Fibroblast of the conjunctiva (primary cell): ENCODE measurements at places on chromosomes 11 and 22.
A peak's percentile ranks its signal among the peaks of the same experiment; 100 is the strongest.

DNA sequence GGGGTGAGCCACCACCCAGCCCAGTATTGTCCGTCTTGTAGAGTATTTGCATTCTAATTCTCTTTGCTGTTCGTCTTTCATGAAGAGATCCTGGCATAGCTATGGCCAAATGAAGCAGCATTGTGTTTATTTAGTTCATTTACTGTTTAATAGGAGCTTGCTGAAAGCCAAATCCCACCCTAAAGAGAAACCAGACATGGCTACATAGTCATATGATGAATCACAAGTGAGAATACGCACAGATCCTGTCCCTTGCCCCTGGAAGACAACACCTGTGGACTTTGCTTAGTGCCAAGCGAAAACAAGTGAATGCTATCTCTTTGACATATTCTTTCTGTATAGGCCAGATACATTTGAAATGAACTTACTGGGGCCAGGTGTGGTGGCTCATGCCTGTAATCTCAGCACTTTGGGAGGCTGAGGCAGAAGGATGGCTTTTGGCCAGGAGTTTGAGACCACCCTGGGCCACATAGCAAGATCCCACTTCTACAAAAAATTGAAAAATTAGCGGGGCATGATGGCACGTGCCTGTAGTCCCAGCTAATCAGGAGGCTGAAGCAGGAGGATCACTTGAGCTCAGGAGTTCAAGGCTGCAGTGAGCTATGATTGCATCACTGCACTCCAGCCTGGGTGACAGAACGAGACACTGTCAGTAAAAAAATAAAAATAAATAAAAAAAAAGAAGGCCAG is 5.1 kb upstream of the ARFGAP3 start:
- DNase-seq = no peak

- DNase-seq = no peak
Observed at GRCh38 chr11:64266339-64266738, 15.0 kb downstream of the PLCB3 start.

- DNase-seq = no peak
Observed at GRCh38 chr11:27860811-27861210, 160.6 kb upstream of the BDNF start.

DNA sequence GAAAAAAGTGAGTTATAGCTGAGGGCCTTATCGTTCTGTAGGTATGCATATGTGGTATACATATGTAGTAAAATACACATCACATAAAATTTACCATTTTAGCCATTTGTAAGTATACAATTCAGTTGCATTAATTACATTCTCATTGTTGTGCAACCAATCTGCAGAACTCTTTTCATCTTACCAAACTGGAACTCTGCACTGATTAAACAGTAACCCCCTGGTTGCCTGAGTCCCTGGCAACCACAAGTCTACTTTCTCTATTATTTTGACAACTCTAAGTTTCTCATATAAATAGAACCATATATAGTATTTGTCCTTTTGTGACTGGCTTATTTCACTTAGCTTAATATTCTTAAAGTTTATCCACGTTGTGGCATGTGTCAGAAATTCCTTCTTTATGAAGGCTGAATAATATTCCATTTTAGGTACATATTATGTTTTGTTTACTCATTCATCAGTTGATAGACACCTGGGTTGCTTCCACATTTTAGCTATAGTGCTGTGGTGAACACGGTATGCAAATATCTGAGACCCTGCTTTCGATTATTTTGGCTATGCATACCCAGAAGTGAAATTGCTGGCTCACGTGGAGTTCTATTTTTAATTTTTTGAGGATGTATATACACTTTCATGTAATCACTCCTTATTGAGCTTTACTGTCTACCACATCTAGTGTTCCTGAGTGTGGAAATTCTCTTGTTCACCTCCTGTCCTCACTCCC is 1.6 kb upstream of the DDX10 start:
- no peak for DNase-seq

DNA sequence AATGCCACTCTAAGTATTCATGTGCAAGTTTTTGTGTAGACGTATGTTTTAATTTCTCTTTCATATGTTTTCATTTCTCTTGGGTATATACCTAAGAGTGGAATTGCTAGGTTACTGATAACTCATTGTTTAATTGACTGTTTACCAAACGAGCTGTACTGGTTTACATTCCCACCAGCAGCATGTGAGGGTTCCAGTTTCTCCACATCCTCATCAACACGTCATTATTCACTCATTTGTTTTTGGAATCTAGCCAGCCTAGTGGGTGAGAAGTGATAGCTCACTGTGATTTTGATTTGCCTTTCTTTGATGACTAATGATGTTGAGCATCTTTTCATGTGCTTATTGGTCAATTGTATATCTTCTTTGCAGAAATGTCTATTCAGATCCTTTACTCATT is 4.0 kb downstream of the ANKRD13D start:
- no peak for DNase-seq

GRCh38 chr11:1660111-1660867 is 30.7 kb downstream of the KRTAP5-5 start:
- DNase-seq = no peak

DNA sequence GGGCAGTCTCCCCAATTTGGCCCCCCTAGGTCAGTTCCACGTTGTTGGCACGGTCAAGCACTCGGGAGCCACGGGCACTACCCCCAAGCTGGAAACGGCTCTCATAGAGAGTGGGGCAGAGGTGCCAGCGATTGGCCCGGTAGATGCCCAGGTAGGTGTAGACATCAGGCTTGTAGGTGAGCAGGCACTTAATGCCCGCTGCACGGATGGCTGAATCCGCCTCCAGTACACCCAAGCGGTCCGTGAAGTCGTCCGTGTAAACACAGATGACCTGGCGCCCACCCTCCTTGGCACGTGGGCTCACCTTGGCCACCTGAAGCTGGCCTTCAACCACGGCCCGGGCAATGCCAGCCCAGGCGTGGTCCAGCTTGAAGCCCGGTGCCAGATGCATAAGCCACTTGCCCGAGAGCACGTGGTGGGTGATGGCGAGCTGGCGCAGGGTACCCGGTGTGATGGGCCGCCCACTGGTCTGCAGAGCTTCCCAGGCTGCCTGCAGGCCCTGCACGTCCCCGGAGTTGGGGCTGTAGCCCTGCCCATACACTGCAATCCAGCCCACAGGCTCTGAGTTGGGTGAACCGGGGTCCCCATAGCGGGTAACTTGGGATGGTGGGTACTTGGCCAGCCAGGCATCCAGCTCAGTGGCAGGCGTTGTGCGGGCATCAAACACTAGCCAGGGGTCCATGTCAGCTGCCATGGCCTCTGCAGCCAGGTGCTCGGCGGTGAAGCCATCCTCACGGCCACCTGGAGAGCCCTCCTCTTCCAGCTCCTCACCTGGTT is 1.2 kb downstream of the C11orf68 start:
- DNase-seq = no peak

DNA sequence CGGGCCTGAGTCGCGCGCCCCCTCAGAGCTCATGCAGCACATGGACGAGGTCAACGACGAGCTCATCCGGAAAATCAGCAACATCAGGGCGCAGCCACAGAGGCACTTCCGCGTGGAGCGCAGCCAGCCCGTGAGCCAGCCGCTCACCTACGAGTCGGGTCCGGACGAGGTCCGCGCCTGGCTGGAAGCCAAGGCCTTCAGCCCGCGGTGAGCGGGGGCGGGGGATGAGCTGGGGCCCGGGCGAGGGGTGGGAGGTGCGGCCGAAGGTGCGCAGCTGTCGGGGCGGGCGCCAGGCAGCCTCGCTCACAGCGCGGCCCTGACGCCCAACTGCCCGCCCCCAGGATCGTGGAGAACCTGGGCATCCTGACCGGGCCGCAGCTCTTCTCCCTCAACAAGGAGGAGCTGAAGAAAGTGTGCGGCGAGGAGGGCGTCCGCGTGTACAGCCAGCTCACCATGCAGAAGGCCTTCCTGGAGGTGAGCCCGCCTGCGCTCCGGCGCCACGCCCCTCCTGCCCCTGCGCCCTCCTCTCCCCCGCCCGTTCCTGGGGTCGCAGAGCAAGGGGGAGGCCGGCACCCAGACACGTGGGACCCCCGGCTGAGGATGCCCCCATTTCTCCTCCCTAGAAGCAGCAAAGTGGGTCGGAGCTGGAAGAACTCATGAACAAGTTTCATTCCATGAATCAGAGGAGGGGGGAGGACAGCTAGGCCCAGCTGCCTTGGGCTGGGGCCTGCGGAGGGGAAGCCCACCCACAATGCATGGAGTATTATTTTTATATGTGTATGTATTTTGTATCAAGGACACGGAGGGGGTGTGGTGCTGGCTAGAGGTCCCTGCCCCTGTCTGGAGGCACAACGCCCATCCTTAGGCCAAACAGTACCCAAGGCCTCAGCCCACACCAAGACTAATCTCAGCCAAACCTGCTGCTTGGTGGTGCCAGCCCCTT is 20.5 kb downstream of the EPS8L2 start:
- no peak for DNase-seq

DNA sequence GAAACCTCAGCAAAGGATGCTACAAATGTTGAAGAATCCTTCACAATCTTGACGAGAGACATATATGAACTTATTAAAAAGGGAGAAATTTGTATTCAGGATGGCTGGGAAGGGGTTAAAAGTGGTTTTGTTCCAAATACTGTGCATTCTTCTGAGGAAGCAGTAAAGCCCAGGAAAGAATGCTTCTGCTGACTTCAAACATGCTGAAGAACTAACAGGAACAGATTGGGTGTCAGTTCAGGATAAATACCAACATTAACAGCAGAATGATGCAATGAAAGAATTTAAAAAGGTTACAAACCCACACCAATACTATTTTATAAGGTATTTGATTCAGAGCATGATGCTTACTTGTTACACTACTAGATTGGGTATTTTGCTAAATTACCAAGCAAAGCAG is 33.9 kb downstream of the RAB39A start:
- DNase-seq = no peak

- no peak for DNase-seq
Observed at GRCh38 chr11:132858223-132858622, 674.1 kb downstream of the OPCML start.

GRCh38 chr22:33219648-33220384 is 161.6 kb upstream of the SYN3 start:
- DNase-seq = no peak

DNA sequence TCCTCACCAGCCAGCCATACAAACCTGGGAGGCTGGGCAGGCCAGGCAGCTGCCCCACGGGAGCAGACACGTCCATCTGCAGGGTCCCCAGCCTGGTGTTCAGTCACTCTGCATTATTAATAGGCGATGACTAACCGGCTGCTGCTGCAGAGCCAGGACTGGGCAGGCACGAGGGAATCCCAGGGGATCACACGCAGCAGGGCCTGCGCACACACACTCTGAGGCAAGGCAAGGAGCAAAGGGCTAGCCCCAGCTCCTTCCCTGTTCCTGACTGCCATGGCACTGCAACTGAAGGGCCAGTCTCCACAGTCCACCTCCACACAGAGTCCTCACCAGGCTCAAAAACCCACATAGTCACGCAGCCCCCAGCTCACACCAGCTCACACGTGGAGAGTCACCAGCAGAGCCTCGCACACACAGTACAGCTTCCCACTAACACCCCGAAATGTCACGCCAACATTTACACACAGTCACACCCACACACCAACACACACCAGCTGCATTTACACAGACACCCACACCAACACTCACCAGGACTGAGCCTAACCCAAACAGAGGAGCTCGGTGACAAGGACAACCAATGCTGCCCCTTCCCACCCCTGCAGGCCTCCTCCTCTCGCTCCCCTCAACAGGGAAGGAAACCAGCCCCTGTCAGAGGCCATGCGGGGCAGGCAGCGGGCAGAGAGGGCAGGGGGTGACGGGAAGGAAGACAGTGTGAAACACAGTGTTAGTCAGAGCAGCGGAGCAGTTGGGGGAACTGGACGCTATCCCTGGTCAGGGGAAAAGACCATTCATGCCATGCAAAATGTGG is 47.3 kb downstream of the NRXN2 start:
- peak; percentile 67 for DNase-seq

GRCh38 chr22:37777122-37777687 is 30.5 kb upstream of the GCAT start:
- no peak for DNase-seq

GRCh38 chr22:22452211-22452610 is 56.3 kb downstream of the ZNF280B start:
- no peak for DNase-seq

DNA sequence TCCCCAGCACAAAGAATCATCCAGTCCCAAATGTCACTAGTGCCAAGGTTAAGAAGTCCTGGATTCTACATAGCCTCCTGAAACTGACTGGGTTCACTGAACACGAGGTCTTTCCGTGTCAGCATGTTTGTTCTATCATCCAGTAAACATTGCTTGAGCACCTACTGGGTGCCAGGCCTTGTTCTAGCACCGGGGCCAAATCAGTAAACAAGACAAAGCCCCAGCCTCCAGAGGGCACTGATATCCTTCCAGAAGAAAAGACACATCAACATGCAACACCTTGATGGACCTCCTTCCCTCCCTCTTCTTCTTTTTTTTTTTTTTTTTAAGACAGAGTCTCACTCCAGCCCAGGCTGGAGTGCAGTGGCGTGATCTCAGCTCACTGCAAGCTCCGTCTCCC is 26.9 kb downstream of the TPST2 start:
- DNase-seq = no peak

GRCh38 chr22:20437613-20438426 is at the start of gene SCARF2:
TSS of gene SCARF2 (minus strand) at chr22:20437825. CDS start at chr22:20437754, 71 bp downstream.
- DNase-seq = peak; percentile 31

DNA sequence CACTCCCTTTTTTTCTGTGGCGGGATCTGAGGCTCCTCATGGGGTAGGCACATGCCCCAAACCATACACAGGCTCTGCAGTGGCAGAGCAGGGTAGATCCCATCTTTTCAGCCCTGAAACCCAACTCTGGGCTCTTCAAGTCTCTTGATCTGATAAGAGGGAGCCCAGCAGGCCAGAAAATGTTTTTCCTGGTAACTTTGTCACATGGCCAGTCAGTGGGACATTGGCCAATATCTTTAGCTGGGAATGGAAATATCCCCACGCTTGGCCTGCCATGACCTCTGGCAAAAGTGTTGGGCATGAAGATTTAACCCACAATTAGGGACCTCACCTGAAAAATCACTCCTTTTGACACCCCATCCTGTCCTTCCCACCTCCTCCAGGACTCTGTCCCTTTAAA is 8.1 kb downstream of the INPP5J start:
- no peak for DNase-seq

GRCh38 chr22:25970999-25971811 is 198.1 kb upstream of the SEZ6L start:
- DNase-seq = no peak
